Caki2 (cell line): ENCODE measurements at places on chromosomes 4 and X. TPM values are rescaled to one million over a fixed set of nuclear protein-coding genes. Genes with fewer than 3 reads are reported as not detected.

- DNase-seq: no peak
Measured at GRCh38 chr4:16636912-16637630, 261.4 kb downstream of the LDB2 start.

DNA sequence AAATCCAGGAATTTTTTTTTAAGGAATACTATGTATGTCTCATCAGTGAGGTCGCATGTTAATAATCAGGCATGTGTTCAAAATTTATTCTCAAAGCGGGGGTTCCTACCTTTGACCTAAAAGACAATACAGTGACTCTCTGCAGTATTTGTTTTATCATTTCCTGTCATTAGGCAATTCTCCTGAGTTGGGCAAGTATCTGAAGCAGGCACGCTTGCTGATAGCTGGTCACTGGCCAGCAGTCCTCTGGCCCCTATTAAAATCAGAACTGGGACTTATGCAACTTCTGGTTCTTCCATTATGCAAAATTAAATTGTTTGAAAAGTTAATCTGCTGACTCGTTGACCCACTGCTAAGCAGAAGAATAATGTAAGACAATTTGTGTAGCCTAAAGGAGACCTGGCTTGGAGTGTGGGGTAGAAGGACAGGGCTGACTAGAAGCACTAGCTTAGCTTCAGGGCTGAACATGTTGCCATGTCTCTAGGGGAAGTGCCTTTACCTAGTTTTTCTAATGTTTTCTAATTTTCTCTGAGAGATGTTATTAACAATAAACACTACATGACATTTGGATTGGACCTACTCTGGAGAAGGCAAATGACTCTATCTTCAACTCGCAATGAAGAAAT is 36.0 kb upstream of the GABRA2 start:
- DNase-seq: no peak

The GRID2 gene
- not detected in 2 replicates for total RNA-seq

- DNase-seq: no peak
Measured at GRCh38 chr4:176654565-176655216, 138.0 kb downstream of the VEGFC start.

- DNase-seq: no peak
Measured at GRCh38 chrX:72027914-72028307, 103.8 kb downstream of the RTL5 start.

The ZFP42 gene
- total RNA-seq: not detected in 2 replicates

The TIMM17B gene
- total RNA-seq: 94.1 and 114 TPM in 2 replicates

DNA sequence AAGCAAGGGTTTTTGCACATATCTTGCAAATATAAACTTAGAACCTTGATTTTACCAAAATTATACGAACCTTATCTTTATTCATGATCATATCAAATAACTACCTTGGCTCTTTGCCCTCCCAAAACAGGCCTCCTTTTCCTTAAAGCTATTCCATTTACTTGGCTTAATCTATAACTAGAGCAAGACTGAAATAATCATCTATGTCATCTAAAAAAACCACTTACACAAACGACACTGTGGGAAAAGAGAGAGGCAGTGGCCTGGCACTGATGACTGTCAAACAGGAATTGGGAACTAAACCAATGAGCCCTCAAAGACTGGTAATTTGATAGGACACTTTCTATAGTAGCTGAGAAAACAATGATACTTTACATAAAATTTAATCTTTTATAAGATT is 11.7 kb upstream of the PTPN13 start:
- peak; percentile 81 for DNase-seq

DNA sequence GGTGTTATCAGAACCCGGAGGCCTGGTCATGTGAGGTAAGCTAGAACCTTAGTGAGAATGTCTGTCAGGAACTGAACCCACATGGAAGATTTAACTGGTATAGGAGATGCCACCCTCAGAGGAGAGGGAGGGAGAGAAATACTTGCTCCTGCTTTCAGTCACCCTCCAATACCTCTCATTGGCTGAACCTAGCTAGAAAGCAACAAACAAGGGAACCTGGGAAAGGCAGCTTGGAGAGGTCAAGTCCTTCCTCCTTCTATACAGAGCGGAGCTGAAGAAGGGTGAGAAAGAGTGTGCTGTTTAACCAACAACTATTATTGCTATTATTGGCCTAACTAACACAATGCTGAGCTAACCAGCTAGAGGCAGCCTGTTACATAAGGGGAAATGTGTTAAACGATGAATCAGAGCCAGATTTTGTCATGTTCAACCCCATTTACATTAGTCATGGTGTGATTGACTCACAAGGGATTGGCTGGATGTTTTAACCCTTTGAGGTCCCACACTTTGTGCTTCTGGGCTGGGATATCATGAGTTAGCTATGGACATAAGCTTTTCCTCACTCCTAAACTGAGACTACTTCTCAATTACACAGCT is 96.5 kb upstream of the ESX1 start:
- DNase-seq: peak; percentile 70

- DNase-seq: peak; percentile 8
Measured at GRCh38 chr4:167614866-167615265, 380.6 kb upstream of the SPOCK3 start.

- no peak for DNase-seq
Measured at GRCh38 chrX:111145878-111146277, 49.9 kb downstream of the PAK3 start.

- no peak for DNase-seq
Measured at GRCh38 chr4:102824398-102824797, 3.0 kb downstream of the UBE2D3 start.

GRCh38 chrX:68086709-68087108 is 346.6 kb downstream of the OPHN1 start:
- no peak for DNase-seq

The ARMCX6 gene
- 34.3 and 105 TPM in 2 replicates for total RNA-seq

GRCh38 chr4:77092975-77093374 is 17.2 kb upstream of the CCNI start:
- peak; percentile 31 for DNase-seq

DNA sequence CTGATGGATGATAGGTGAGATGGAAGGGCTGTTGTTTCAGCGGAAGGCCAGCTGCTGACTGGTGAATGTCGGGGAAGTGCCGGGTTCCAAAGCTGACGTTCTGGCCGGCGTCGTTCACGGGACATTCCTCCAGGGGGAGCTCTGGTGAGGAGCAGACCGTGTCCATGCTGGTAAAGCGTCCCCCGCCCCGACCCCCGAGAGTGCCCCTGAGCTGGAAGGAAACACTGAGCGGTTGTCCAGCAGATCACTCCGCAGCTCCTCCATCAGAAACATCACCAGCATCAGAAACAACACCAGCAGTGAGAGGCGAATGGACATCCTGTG is 18.6 kb upstream of the ADRA2C start:
- DNase-seq: no peak

DNA sequence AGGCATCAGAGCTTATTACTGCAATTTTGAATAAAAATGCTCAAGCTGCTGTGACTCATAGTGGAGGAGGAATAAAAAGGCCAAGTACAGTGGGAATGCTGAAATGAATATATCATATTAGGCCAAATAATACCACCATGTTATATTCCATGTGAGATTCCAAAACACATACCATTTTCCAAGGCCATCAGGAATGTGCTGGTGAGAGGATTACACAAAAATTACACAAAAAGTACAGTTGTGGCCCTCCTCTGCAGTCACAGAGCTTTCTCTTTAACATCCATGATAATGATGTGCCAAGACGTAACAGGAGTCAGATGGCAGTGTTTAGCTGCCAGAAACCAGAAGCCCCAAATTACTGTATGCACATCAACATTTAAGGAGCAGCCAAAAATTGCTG is 153.5 kb downstream of the PCDH18 start:
- DNase-seq: no peak

GRCh38 chr4:42331914-42332368 is 65.3 kb upstream of the SHISA3 start:
- peak; percentile 44 for DNase-seq

GRCh38 chrX:10709276-10709675 is 88.9 kb upstream of the MID1 start:
- no peak for DNase-seq

- DNase-seq: no peak
Measured at GRCh38 chr4:74105656-74106280, 6.8 kb upstream of the CXCL2 start.
